Caco-2 (cell line): ENCODE measurements at places on chromosomes 7 and 10. TPM values are rescaled to one million over a fixed set of nuclear protein-coding genes. Genes with fewer than 3 reads are reported as not detected.

Gene PAPOLB
- not detected in 2 replicates for total RNA-seq

Gene LIPN
- not detected in 2 replicates for total RNA-seq

DNA sequence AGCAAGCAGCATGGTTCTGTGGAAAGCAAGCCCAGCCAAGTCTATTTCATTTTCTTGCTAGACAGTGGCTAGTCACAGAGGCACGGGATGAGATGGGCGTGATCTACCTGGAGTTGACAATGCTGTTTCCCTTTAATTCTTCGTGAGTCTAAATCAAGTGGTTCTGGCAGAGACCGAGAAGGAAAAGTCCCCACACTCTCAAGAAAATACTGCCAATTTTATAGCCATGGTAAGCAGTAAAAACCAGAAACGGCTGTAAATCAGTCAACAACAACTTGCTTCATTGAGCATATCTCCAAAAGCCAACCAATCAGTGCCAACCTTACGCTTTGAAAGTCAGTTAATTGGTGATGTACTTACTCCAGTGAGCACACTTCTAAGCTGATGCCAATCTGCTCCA, 223.4 kb downstream of the SEC23IP start:
- no peak for DNase-seq

DNA sequence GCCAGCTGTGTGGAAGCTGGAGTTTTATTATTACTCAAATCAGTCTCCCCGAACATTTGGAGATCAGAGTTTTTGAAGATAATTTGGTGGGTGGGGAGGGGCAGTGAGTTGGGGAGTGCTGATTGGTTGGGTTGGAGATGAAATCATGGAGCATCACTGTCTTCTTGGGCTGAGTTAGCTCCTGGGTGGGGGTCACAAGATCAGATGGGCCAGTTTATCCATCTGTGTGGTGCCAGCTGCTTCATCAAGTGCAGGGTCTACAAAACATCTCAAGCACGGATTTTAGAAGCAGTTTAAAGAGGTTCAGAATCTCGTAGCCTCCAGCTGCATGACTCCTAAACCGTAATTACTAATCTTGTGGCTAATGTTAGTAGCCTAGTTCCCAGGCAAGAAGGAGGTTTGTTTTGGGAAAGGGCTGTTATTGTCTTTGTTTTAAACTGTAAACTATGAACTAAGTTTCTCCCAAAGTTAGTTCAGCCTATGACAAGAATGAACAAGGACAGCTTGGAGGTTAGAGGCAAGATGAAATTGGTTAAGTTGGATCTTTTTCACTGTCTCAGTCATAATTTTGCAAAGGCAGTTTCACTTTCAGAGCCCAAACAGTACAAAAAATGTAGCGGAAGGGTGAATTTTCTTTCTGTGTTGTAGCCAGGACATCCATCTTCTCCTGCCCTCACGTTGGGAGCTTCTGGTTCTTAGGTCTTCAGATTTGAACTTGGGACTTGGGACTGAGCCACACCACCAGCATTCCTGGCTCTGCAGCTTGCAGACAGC, 43.1 kb downstream of the KLF6 start:
- DNase-seq: no peak

DNA sequence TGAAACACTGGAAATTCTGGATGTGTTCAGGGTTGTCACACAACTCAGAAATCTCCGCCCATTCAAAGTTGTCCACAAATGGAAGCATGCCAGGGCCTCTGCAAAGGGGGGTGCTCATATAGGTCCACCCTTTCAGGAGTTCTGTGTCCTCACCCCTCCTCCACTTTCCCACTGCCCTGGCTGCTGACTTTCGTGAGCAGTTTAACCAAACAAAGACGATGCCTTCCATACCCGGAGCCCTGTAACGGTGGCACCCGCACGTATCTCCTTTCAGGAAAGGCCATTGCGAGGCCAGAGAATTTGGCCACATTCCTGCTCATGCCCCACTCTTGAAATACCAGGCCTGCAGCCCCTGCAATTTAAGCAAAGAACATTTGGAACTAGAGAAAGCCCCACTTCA, 1.4 kb downstream of the CPXM2 start:
- no peak for DNase-seq

DNA sequence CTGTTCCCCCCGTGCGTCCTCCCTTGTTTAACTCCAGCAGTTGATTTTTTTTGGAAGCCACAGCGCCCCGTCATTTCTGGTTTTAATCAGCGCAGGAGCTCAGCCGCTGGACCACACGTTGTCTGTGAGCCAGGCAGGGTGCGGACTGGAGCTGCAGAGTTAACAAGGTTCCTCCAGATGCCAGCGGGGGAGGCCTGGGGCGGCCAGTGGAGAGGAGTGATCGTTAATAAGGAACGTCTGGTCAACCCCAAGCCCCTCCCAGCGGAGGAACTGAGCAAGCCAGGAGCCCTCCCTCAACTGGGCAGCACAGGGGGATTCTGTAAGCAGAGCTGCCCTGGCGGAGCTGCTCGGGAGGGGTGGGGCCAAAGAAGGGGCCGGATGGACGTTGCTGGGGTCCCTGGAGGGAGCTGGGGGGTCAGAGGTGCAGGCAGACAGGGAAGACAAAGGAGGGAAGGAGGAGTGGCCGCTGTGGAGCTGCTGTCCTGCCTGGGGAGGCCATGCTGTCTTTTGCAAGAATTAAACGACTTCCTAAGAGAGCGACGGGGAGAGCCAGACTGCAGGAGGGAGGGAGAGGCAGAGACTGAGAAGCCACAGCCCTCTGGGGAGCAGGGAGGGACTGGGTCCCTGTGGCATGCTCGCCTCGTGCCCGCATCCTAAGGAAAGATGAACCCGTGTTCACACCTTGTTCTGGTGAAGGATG, 537.1 kb upstream of the FOXK1 start:
- DNase-seq: no peak

DNA sequence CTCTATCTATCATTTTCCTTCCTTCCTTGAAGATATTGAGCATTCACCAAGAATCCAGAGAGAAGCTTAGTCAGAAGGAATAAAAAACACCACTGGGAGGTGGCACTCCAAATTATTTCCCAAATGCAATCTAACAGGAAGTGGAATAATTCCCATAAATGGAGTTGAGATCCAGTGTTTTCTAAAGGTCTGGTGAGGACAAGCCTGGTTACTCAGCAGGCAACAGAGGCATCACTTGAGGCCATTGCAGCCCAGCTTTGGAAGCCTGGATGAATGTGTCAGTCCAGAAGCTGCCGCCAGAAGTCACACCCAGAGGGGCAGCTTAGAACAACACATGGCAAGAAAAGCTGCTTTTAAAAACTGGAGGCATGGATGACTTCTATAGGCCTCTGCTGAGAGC, 288.9 kb upstream of the KLF6 start:
- no peak for DNase-seq

GRCh38 chr7:156543699-156544598, 96.6 kb upstream of the RNF32 start:
- DNase-seq: no peak

DNA sequence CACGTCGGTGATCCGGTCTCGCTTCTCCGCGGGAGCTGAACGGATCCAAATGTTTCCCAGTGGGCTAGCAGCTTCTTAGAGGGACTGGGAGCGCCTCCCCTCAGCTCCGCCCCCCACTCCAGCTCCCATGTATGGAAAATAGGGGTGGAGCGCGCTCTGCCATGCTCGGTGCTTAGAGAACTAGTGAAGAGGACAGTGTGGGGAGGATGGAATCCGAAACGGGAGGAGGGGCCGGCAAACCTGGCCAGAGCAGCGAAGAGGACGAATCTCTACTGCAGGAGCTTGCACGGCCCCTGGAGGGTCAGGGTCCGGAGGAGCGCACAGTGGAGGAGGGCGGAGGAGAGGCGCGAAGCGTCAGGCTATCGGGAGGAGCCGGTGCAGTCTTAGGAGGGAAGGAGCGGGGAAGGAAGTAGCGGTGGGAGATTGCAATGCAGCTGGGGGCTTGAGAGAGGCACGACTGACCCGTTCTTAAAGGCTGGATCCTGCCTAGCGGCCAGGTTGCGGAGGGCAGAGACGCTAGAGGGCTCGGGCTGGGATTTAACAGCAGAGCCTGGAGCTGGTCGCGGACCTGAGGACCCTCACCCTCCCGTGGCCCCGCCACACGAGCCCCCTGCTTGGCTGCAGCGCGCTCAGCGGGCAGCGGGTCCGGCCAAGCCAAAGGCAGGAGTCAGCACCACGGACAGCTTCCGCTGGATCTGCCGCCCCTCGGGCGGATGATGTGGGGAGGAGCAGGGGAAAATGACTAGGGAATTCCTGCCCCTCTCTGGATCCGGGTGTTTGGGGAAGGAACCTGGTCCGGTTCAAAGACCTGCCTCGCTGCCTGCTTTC, at the start of gene PRLHR:
TSS of gene PRLHR (minus strand) at position 51 of the 828 bp plus-strand sequence. CDS start 404 bp downstream, outside the sequence.
- DNase-seq: peak; percentile 66

DNA sequence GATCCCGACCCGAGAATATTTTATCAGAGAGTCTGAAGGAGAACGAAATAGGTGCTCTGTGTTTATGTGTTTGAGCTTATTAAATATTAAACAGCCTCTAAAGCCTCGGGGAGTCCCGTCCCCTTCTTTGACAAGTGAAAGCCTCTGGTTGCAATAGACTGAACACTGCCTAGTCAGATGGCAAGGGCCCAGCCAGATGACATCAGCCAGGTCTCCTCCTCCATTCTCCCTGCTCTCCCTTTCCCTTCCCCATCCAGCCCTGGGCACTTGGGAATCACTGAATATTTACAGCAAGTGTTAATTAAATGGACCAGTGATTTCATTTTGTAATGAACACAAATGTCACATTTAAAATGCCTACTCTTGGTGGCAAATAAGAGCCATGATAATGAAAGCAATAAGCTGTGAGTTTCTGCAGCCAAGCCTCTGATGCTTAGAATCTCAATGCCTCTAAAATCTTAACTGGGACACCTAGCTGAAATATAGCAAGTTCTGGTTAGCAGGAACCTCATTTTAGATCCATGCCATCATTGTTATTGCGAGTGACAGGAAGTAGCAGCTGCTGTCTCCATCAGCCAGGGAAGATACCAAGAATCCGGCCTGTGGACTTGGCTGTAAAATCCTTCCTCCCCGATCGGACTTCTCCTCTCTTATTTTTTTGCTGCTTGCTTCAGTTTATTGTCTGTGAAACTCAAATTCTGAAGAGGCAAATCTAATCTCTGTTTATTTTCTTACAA, 202.1 kb downstream of the PRPF18 start:
- no peak for DNase-seq

GRCh38 chr7:149724661-149725425, 48.5 kb downstream of the ZNF467 start:
- no peak for DNase-seq

GRCh38 chr10:131762789-131763696, 137.8 kb upstream of the PPP2R2D start:
- no peak for DNase-seq

- no peak for DNase-seq
Observed at GRCh38 chr7:150937848-150938561, 40.1 kb downstream of the KCNH2 start.
